ENCODE measurements at places on chromosomes 4 and X.
A peak's percentile ranks its signal among the peaks of the same experiment; 100 is the strongest.

DNA sequence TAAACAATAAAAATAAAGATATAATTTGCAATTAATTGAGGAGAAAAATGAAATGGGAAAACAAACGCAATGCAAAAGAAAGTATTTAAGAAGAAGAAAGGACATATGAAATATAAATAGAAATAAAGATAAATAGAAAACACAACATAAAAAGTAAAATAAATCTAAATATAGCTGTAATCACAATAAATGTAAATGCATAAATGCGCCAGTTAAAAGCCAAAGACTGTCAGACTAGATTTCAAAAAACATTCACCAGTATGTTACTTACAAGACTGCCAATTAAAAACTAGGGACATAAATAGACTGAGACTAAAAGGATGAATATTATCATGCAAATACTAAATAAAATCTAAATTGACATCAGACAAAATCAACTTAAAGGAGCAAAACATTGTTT lies 102.4 kb downstream of the KDR start:
- no peak for DNase-seq

DNA sequence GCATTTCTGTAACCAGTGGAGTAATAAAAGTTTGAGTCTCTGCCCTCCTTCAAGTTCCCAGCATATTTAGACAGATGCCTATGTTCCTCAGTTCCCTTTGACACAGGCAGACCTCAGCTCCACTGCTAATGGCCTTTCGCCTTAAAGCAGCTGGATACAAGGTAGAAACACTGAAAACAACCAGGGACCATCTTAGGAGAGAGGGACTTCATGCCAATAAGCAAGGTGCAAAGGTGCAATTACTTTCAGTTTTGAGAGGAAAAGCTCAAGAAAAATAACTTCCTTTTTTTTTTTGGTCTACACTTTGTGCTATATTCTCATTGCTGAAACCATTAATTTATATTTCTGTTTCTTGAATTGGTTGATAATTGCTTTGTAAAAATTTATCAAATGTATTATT lies 781.9 kb upstream of the GALNTL6 start:
- no peak for DNase-seq

GRCh38 chr4:87239821-87240220 lies 19.4 kb upstream of the KLHL8 start:
- DNase-seq: no peak

DNA sequence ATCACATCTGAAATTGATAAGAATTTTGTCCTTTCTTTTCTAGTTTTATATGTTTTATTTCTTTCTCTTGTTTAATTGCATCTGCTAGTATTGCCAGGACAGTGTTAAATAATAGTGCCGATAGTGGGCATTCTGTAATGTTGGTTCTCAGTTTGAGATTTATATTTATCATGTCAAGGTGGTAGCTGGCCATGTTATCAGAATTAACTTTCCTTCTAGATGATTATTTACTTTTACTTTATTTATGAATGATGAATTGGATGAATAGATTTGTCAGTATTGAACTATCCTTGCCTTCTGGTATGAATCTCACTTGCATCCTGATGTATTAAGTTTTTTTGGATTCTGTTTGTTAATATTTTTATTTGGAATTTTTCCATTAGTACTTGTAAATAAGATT lies 42.7 kb downstream of the METAP1 start:
- DNase-seq: no peak

- DNase-seq: no peak
Measured at GRCh38 chrX:152873361-152873760, 24.5 kb upstream of the ZNF185 start.

- DNase-seq: no peak
Measured at GRCh38 chr4:147958489-147959065, 226.7 kb downstream of the ARHGAP10 start.

GRCh38 chr4:152009031-152009670 lies 248.3 kb upstream of the GATB start:
- no peak for DNase-seq

GRCh38 chr4:151324752-151325110 lies 674 bp downstream of the SH3D19 start:
- no peak for DNase-seq

DNA sequence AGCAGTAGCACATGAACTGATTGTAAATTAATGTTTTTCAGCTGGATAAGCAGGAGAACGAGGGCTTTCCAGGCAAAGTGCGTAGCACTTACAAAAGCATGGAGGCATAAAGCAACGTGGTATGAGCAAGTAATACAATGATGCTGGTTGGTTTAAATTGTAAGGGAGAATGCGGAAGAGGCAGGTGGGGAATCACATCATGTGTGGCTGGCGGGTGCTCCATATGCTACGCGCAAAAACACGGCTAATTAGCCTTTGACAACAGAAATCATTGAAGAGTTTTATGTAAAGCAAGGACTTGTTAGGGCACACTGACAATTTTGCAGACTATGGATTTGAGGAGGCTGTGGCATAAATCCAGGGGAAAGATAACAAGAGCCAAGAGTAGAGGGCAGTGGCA lies 14.6 kb downstream of the SYTL4 start:
- DNase-seq: no peak

DNA sequence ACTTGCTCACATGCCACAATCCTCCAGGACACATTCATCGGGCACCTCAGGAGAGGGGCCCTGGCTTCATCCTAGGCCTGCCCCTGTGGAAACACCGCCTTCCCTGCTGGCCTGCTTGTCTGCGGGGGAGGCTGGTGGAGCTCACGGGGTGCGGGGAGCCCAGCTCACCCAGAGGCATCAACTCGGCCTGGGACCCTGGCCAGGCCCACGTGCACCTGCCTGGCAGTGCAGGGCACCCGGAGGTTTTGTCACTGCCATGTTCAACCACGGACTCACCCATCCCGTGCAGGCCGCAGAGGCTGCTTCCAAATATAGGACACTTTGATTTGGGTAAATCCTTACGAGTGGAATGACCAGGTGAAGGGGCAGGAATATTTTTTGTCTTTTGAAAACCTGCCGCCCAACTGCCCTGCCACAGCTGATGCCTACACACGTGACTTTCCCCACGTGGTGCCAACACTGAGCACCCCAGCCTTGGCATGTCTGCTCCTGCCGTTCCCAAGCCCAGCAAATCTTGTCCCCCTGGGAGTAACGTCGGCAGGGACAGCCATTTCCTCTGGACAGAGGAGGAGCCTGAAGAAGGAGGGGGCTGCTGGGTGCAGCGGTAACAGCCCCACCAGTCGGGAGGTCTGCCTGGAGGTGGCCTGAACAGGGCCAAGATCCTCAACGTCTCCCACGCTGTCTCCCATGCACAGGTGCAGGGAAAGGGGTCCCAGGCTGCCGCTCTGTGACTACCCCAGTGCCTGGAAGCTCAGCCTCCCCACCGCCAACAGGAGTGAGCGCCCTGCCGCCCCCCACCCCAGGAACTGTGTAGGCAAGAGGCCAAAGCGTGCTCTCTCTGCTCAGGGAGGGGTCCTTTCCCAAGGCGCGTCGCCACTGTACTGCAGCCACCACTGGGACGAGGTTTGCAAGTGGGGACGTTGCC lies 8.5 kb downstream of the MXD4 start:
- DNase-seq: no peak

GRCh38 chr4:81471588-81472280 lies at the start of gene RASGEF1B:
Gene RASGEF1B, minus strand, starts transcription at chr4:81471907. Its CDS starts 12,399 bp downstream, at chr4:81459508.
- peak; percentile 96 for DNase-seq

GRCh38 chrX:21905953-21906352 lies 34.6 kb upstream of the SMS start:
- DNase-seq: no peak

GRCh38 chrX:47138171-47138570 lies 6.3 kb downstream of the NDUFB11 start:
- no peak for DNase-seq

DNA sequence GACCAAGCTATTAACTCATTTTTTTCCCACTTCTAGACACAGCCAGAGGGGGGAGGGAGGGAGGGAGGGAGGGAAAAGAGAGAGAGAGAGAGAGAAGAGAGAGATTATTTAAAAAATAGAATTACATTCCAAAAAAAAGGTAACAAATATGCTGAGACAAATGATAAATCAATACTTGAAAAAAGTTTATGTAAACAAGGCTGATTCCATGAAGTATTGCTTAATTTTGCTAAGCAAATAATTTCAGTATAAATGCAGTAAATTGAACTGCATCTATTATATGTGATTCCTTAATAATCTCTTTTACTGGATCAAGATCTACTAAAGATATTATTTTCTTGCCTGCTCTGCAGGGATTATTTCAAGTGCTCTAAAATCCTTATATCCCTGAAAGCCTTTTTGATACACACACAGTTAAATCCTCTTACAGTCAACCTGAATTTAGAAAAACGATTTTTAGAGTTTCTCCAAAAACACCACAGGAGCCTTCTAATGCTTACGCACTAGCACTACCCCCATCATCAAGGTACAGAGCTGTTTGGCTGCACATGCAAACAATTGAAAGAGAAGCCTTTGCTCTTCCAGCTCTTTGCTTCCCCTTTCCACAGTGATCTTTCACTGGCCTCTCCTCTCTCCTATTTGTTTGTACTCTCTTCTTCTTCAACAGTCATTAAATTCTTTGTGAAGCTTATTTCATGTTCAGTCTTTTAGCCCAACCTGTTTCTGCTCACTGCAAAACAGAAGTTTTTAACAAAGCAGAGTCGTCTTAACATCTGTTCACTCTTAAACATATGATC lies 426.3 kb upstream of the FAM241A start:
- no peak for DNase-seq

DNA sequence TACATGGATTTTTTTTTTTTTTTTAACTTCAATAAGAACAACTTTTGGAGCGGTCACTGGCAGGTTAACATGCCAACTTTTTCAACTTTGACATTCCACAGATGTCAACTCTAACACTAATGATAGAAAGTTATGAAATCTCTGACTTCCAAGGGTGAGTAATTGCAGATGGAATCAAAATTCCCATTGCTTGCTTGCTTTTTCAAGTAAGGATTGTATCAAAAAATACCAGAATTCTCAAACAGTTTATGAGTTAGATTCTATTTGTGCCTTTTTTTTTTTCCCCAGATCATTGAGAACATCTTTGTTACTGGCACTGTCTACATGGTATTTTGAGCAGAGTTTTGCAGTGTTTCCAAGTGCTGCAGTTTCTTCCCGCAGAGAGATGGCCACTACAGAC lies 50.3 kb upstream of the OTUD4 start:
- no peak for DNase-seq

DNA sequence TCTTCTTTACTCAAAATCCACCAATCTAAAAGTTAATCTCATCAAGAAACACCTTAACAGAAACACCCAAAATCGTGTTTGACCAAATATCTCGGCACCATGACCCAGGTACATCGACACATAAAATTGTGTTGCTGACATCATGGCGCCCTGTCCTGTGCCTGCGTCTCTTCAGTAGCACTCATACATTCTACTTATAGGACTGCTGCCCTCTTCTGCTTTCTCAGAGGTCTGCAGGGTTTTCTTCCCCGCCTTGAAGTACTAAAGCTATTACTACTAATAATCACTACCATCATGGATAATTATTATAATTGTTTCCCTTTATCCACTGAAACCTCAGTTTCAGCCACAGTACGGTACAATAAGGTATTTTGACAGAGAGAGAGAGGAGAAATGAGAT lies 1403.1 kb upstream of the TENM3 start:
- no peak for DNase-seq

GRCh38 chr4:4446434-4446833 lies 59.5 kb downstream of the NSG1 start:
- no peak for DNase-seq

DNA sequence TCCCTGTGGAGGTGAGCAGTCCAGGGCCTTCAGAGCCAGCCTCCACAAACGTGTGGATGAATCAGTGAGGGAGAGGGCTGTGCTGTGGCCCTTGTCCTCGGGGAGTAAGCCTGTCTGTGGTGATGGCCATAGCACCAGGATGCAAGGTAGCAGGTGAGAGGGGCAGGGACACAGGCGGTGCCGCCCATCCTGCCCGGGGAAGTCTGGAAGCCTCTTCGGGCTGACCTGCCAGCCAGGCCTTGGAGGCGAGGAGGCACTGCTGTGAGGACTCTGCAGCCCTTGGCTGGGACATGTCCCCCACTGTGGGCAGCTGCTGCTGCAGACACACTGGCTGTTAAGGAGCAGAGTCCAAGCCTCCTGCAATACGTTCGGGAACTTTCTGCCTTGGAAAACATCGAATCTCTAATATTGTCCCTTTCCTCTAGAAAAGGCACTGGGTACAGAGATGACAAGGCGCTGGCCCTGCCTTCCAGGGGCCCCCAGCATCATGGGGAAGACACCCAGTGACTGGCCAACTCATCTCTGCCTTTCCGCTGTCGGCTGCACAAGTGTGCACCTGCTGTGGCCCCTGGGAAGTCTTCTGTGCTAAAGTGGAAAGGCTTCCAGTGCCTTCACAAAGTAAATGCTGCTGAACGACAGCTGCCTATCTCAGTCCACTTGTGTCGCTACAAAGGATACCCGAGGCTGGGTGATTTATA lies 101.4 kb downstream of the ADRA2C start:
- no peak for DNase-seq

- no peak for DNase-seq
Measured at GRCh38 chr4:168619266-168619631, 122.4 kb downstream of the PALLD start.

GRCh38 chrX:20118065-20118824 lies 1.5 kb upstream of the MAP7D2 start:
- DNase-seq: no peak

DNA sequence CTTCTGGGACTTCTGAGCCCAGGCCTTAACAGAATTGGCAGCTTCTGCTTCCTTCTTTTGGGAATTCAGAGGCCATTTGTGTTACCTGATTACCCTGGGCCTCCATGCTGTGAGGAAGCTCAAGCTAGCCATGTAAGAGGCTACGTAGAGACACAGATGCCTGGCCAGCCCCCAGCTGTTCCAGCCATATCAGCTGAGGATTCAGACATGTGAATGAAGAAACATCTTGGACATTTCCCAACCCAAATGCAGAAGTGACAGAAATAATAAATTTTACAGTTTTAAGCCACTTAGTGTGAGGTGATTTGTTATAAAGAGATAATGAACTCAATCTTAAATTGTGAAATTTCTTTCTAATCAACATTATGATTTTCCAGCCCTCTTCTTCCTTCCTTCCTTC lies 18.7 kb upstream of the ZNF827 start:
- DNase-seq: no peak

- DNase-seq: peak; percentile 10
Measured at GRCh38 chr4:80788798-80789197, 241.7 kb upstream of the BMP3 start.

DNA sequence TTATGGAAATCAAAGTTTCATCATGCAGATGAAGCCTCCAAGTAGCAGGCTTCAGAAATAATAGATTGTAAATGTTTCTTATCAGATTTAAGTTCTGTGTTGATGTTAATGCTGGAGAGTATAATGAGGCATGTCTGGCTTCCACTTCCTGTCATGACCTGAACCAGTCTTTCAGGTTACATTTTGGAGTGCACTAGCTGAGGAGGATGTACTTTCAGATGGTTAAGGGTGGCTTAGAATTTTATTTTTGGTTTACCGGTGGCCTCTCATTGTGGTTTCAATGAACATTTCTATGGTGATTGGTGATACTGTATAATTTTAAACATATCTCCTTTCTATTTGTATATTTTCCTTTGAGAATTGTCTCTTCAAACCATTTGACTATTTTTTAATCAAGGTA lies 890.4 kb downstream of the SH3BGRL start:
- DNase-seq: no peak

All from CD4-positive, alpha-beta T cell treated with Interferon alpha-2 for 1 hour (primary cell).